ENCODE measurements at places on chromosomes 12 and 14.

DNA sequence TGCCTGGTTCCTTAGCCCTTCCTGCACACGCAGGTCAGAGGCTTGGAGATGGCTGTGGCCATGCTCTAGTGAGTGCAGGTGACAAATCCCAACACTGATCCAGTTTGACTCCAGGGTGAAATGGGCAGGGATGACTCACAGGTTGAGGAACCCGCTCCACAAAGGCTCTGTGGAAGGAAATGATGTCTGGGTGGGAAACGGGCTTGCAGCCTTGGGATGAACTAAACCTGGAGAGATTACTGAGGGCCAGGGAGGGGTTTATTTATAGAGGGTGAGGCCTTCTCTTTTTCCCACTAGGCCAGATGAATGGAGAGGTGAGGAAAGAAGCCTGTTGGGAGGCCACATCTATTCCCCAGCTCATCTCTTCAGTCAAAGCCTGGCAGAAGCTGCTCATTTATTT, 29.3 kb upstream of the EMP1 start:
- DNase-seq: no peak

- no peak for DNase-seq
Observed at GRCh38 chr14:82354126-82354525, 820.5 kb upstream of the SEL1L start.

- no peak for DNase-seq
Observed at GRCh38 chr12:22543246-22544037, 900 bp downstream of the C2CD5 start.

DNA sequence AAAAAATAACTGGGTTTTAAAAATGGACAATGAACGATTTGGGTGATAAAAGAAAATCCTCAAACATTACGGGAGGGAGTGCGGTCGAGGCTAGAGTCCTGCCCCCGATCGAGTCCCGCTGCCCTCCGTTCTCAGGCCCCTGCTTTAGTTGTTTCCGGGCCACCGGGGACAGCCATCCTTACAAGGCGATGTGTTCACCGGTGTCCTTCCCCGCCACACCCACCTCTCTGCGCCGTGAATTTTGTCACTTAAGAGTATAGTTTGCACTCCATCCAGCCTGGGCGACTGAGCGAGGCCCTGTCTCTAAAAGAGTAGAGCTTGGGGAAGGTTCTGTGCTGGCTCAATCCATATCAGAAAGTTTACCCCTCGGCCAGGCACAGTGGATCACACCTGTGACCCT, 2.9 kb downstream of the ULK1 start:
- no peak for DNase-seq

Measured in smooth muscle cell of the brain vasculature (primary cell).